HS-27A (cell line): ENCODE measurements at places on chromosomes 5 and 9.

GRCh38 chr5:98608052-98608451, 165.4 kb upstream of the RGMB start:
- no peak for DNase-seq

DNA sequence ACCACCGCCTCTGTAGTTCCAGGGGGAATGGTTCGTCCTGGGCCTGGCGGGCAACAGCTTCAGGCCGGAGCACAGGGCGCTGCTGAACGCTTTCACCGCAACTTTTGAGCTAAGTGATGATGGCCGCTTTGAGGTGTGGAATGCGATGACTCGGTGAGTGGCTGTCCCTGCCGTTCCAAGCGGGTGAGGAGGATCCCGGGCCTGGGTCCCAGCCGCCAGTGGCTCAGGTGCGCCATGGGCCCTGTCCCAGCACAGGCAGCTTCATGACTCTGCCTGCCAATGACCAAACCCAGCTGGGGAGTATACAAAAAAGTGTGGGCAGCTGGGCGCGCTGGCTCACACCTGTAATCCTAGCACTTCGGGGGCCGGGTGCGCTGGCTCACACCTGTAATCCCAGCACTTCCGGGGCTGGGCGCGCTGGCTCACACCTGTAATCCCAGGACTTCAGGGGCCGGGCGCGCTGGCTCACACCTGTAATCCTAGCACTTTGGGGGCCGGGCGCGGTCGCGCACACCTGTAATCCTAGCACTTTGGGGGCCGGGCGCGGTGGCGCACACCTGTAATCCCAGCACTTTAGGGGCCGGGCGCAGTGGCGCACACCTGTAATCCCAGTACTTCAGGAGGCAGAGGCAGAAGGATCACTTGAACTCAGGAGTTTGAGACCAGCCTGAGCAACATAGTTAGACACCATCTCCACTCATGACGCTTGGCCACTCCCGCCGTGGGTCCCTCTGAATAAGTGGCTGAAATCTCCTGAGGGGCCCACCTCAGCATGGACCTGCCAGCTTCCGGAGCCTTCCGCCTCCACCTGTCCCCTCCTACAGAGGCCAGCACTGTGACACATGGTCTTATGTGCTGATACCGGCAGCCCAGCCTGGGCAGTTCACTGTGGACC, 1.1 kb downstream of the LCN12 start:
- no peak for DNase-seq

GRCh38 chr9:99056886-99057664, 47.8 kb upstream of the TGFBR1 start:
- DNase-seq = no peak

- DNase-seq = no peak
Observed at GRCh38 chr5:149782895-149783586, 52.9 kb downstream of the PPARGC1B start.

DNA sequence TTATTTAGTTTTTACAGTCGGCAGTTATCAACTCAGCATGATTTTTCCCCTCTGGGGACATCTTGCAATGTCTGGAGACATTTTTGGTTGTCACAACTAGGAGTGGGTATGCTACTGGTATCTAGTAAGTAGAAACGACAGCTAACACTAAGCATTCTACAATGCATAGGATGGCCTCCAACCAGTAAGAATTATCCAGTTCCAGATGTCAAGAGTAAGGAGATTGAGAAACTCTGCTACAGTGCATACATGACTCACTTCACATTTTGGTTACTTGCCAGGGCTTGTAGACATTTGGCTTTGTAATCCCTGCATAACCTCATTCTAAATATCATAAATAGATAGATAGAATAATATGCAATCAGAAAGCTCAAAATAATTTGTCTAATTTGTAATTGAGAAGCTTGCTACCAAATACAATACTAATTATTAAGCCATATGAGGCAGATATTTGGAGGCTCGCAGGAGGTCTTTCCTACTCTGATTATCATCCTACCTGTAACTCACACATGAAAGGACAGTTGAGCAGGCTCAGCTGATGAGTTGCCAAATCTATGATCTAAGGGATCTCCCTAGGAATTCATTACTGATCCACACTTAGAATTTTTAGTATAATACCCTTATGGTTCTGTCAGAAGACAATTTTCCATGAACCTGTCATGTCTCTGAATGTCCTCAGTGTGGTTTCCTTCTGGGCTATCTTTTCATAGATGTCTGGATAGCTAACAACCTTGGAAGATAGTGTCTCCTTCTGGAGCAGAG, 346.9 kb upstream of the TLE4 start:
- DNase-seq = peak; percentile 76

DNA sequence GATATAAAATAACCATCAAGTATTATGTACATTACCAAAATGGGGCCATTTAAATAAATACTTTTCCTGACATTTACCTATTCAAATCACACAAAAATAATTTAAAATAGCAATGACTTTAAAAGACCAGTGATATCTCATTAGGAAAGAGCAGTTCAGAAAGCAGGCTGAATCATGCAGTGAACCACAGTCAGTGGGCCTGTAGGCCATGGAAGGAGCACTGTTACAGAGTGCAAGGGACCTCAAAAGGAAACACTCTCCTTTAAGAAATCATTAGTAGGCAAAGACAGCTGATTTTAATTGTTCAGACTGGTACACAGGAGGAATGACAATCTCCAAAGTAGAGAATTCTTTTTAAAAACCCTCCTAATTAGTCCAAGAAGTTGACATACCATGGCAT, 283.5 kb upstream of the EFNA5 start:
- no peak for DNase-seq

DNA sequence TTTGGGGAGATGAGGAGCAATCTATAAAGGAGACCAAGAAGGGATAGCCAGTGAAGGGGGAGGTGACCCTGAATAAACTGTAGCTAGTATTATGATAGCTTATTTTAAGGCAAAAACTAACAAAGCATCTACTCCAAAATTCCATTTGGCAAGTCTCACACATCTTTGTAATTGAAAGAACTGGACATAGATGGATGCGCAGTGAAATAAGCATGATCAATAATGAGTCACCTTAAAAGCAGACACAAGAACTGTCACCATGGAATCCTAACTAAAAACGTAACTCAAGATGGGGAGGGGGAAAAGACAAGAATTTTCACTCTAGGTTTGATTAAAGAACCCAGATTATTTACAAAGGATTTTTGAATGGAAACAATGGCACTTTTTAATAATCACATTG, 164.5 kb downstream of the MED27 start:
- DNase-seq = no peak

GRCh38 chr9:78671785-78672184, 374.9 kb downstream of the PSAT1 start:
- no peak for DNase-seq

- DNase-seq = no peak
Observed at GRCh38 chr9:113503613-113504211, 40.2 kb downstream of the RGS3 start.

DNA sequence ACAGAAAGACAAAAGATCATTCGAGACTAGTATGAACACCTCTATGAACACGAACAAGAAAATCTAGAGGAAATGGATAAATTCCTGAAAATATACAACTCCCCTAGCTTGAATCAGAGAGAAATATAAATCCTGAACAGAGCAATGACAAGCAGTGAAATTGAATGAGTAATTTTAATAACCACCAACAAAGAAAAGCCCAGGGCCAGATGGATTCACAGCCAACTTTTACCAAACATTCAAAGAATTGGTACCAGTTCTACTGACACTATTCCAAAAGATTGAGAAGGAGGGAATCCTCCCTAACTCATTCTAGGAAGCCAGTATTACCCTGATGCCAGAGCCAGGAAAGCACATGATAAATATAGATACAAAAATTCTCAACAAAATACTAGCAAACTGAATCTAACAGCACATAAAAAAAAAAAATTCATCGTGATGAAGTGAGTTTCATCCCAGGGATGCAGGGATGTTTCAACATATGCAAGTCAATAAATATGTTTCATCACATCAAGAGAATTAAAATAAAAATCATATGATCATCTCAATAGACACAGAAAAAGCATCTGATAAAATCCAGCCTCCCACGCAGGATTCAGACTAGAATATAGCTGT, 25.2 kb upstream of the PTGER4 start:
- no peak for DNase-seq

DNA sequence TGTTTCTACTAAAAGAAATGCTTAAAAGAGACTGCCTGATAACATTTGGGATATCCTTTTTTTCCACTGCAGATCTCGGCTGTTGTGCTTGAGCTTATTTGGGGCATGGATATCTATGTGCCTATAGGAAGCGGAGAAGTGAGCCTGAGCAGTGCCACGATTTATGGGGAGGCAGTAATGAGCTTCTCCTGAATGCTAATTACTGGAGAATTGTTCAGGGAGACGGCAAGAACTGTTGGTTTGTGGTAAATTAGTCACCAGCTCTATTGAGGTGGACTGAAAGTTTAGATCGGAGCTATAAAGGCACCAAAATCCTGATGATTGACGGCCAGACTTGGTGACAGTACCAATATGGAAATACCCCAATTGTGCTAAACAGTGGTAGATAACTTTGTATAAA, 186.5 kb downstream of the ARHGEF28 start:
- DNase-seq = no peak

DNA sequence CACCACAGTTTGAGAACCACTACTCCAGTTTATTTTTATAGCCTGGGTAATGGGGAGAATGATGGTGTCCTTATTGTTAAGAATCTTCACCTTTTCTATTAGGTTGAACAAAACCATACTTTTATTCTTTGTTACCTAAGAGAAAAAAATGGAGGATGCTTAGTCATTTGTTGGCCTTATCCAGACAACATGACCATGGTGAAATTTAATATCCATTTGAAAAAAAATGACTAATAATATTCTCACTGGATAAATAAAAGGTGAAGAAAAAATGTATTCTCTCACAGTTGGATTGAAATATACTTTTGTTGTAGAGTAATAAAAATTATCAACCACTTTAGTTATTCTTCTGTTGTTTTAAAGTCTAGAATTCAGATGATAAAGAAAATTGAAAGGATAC, 5.8 kb upstream of the CCNH start:
- no peak for DNase-seq

DNA sequence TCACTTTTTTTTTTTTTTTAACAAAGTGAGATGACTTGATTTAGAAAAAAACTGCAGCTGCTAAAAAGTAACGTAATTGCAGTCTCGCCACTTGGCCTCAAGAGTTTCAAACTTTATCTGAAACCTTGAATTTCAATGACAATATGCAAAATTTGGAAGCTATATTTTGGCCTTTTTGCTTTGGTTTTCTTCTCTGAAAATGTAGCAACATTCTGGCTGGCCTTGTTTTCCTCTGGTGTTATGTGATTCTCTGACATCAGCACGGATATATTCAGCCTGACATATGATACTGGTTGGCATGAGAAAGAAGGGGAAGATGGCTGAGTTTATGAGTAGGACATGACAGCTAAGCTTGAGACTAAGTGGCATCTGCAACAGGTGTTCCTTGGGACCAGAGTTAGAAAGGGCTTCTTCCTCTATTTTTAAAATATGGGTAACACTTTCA, 136.5 kb downstream of the MEF2C start:
- no peak for DNase-seq

GRCh38 chr9:21831841-21832509, 29.5 kb downstream of the MTAP start:
- no peak for DNase-seq

GRCh38 chr5:87404359-87404758, 8.4 kb downstream of the CCNH start:
- no peak for DNase-seq

- DNase-seq = no peak
Observed at GRCh38 chr5:23727271-23727670, 219.9 kb downstream of the PRDM9 start.

DNA sequence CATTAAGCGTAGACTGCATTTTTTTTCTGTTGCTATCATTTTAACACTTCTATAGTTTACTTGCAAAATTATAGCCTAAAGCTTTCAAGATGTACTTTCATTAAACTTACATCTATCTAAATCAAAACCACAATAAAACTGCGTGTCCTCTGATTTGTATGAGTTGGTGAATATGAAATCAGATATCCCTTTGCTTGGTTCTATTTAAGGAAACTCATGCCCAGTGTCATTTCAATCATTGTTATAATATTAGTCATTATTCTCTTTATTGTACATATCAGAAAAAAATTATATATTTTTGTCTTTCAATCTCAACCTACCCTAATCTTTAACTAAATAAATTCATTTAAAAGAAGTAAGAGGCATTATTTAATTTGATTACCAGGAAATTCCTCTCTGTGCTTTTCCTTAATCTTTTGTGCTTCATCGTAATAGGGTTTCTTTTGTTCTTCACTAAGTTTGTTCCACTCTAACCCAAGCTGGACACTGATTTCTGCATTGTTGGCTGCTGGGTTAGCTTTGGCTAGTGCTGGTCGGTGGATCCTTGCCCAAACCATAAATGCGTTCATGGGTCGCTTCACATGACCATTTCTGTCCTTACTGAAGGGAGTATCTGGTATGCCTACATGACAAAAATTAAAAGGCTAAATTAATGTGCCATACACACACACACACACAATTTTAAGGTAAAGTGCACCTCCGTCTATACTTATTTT, 3.8 kb downstream of the SOX30 start:
- DNase-seq = no peak

GRCh38 chr5:126780165-126780827, 3.4 kb downstream of the LMNB1 start:
- DNase-seq = no peak

- no peak for DNase-seq
Observed at GRCh38 chr9:78805771-78806170, 508.8 kb downstream of the PSAT1 start.

GRCh38 chr5:50822761-50823160, 156.3 kb downstream of the PARP8 start:
- DNase-seq = no peak

DNA sequence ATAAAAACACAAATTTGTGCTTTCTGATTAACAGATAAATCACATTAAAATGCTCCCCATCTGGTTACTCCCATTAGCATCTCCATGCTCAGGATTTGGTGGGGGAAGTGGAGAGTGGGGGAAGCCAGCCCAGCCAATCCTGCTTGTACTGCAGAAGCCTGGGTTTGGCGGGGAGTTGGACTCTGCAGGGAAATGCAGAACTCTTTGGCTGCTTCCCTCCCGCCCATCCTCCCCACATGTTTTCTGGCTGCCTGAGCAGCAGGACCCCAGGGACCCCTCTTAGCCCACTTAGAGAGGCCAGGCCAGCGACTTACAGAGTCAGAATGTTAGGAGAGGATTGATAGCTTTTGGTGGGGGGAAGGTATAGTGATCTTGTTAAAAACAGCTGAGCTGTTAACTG, 59.5 kb upstream of the FOXI1 start:
- no peak for DNase-seq

DNA sequence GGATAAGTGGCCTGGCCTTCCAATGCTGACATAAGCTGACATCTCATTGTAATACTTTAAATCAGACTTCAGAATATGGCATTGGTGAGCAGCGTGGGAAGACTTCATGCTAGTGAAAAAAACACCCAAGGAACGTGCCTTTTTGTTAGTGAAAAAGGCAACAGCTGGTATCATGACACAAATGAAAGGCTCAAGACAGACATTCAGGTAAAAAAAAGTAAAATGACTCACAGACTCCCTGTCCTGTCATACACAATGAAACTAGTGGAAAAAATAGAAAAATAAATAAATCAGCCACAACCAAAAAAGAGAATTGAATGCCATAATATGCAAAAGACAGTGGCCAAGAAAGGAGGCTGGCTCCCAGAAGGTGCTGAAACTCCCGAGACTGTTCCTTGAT, 24.4 kb upstream of the PPP1R2B start:
- no peak for DNase-seq

- no peak for DNase-seq
Observed at GRCh38 chr5:156778139-156778706, 71.9 kb upstream of the PPP1R2B start.
